ENCODE measurements at places on chromosomes 2 and 18.

DNA sequence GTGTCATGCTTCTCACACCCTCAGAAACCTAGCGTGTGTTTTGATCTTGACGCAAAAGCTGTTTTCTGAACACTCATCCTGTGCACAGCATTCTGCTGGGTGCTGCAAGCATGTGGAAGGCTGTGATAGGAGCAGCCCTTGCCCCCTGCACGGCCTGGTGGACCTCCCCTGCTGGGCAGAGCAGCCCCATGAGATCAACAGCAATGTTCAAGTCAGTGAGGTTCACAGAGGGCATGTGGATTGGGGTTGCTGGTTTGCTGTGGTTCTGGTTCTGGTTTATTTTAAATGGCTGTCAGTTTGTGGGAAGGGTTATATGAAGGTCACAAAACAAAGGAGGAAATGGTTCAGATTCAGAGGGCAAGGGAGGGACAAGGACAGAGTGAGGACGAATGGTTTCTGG, 71.3 kb downstream of the SOWAHC start:
- DNase-seq: no peak

DNA sequence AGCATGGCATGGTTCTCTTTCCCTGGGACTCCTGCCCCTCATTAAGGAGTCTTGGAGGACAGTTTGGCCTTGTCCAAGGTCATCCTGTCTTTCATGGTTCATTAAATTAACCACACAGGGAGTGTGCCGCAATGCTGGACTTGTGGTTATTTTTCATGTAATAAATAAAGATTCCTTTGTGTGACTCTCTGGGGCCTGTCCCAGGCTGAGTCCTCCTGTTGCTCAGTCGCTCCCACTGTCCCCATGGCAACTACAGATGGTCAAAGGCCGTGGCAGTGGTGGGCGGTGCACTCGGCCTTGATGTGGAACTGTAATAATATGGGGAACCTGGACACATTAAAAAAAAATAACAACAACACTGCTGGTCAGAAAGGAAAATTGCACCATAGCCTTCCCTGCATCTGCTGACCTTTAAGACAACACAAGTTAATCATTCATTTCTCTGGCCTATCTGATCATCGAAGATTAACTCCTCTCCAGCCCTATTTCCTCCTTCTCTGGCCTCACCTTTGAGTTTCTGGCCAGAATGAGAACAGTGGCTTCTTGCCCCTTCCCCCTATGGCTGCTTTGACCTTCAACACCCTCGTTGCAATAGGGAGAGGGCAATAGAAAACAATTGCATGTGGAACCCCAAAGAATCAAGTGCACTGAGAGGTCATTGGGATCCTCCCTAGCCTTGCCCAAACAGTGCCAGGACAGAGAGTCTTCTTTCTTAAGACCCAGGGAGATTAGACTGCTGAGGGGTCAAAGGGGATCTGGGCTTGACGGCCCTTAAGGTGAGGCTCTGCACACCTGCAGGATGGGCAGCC, 44.7 kb downstream of the PSD4 start:
- DNase-seq: no peak

DNA sequence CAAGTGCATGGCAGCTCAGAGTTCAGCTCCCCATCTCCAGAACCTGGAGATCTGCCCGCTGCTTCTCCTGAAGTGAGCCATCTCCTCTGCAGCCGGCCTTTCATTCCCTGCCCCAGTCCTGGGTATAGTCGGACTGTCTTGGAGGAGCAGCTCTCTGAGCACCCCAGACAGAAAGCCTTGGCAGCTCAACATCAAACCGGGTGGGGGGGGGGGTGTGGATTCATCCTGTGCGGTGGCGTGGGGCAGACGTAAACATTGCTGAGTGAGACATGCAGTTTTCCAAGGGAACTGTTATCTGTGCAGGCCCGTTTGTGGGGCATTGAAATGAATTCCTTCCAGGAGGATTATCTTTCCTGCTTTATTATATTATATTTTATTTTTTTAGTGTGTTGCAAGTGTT, 125.9 kb upstream of the MYCN start:
- DNase-seq: no peak

DNA sequence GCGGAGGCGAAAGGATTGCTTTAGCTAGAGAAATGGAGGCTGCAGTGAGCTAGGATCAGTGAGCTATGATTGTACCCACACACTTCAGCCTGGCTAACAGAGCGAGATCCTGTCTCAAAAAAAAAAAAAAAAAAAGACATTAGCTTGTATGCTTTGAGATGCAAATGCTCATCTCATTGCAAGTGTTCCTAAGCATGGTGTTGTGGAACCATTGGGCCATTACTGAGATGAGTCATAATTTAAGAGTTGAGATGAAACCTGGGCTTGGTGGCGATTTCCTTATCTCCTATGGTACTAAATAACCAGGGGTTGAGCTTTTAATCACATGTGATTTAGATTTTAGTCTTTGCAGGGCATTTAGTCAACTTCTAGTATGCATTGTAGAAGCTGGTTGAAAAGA, 2.2 kb downstream of the PLEKHA3 start:
- DNase-seq: no peak

- DNase-seq: no peak
Observed at GRCh38 chr2:23782126-23782525, 144.8 kb downstream of the ATAD2B start.

GRCh38 chr2:64777841-64778240, 124.1 kb upstream of the SERTAD2 start:
- DNase-seq: no peak

All from stimulated activated CD8-positive, alpha-beta memory T cell treated with anti-CD3 and anti-CD28 coated beads, Interleukin-7, amount 100 ng/mL, for 1 hour (primary cell).